Activated CD4-positive, alpha-beta T cell treated with anti-CD3 and anti-CD28 coated beads, Interleukin-2, amount 50 U/mL, for 4 hours (primary cell): ENCODE measurements at places on chromosomes 13 and 19.

DNA sequence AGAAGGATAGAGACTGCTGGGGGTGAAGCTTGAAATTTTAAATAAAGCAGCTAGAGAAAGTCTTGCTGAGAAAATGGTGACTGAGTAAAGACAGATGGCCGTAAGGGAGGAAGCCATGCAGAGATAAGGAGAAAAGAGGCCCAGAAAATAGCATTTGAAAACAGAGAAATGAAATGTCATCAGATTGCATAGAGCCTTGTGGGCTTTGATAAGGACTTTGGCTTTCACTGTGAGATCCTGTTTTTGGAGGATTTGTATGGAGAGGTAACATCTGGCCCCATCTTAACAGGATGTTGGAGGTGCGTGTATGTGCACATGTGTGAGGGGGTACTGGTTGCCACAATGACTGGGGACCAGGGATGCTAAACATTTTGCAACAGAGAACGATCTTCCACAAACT lies 19.5 kb upstream of the ATP8A2 start:
- no peak for DNase-seq

GRCh38 chr19:38233740-38234251 lies 9.8 kb upstream of the DPF1 start:
- DNase-seq = peak; percentile 73

DNA sequence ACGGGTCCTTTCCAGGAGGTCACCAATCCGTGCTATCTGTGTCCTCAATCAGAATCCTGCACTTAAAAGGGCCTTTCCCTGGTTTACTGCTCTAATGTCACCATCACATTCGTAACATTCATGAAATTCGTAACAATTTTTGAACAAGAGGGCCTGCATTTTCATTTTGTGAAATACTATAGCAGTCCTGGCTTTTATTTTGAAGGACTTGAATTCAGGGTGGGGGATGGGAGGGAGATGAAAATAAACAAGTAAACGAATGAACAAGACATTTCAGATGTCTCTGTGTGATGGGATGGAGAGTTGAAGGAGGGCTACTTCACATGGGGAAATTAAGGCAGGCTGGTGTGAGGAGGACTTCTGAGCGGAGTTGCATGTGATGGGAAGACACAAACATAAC lies 281.0 kb downstream of the TSHZ3 start:
- DNase-seq = no peak

DNA sequence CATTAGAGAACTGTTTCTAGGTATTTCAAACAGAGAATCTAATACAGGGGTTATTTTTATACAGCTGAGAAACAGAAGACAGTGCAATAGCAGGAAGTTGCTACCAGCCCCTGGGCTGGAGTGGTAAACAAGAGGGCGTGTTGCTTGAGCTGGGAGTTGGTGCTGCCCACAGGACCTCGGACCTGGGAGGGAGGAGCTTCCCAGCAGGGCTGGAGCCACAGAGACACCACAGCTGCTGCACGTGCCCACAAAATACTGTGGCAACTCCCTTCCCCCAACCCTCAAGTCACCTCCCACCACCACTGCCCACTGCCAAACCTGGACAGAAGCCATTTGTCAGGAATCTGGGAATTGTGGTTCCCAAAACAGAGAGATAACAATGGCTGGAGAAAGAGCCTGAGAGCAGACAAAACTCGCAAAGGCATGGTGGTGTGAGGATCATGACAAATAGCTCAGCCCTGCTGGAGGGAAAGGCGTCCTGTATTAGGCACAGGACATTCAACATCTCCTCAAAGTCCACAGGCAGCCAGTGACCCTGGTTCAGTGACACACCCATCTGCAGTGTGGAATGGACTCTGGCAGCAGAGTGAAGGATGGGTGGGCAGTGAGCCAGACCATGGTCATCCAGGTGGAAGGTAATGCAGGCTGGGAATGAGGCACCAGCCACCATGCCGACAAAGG lies 57.2 kb downstream of the SPATA13 start:
- DNase-seq = no peak

DNA sequence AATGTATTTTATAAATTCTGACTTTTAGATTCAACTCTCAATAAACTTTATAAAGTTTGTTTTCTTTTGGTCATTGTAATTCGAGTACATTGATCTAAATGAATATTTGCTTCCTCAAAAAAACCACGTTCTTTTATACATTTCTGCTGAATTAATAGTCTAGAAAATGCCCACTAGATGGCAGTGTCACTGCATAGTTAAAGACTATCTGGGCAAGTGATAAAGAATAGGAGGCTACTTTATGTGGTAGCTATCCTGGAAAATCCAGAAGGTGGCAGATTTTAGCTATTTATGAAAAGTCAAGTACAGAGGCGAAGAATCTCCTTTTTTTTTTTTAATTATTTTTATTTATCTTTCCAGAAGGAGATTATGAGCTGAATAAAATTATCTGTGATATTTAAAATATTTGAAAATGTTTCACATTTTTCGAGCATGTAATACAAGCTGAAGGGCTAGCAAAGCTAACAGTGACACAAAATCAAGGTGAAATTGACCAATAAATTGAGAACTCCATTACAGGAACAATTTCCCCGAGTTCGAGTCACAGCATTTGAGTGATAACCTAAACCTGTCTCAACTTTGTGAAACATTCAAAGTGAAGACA lies 221.8 kb downstream of the OLFM4 start:
- DNase-seq = no peak

GRCh38 chr19:18610556-18611326 lies 1.9 kb upstream of the TMEM59L start:
- DNase-seq = no peak

- no peak for DNase-seq
Measured at GRCh38 chr19:18697680-18698079, 14.2 kb downstream of the CRTC1 start.

GRCh38 chr13:76556627-76557026 lies 329.6 kb downstream of the KCTD12 start:
- no peak for DNase-seq
